ENCODE measurements at places on chromosomes 7 and 10.

DNA sequence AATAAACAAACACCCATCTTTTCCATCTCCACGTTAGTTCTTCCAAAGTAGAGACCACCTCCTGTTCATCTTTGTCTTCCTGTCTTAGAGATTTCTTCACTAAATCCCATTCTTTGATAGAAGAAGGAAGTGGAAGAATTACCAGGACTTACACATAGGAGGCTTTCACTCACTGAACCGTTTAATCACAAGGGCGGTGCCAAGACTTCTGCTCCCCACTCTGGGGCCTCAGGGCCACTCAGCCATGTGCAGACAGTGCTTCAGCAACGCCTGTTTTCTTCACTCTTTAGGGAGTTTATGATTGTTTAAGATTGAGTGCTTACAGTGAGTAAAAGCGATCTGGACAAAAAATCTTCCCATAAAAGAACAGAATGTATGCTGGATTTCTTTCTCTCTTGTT, 63.9 kb upstream of the SORCS3 start:
- no peak for DNase-seq

GRCh38 chr10:122445904-122446303, 8.5 kb upstream of the ARMS2 start:
- no peak for DNase-seq

DNA sequence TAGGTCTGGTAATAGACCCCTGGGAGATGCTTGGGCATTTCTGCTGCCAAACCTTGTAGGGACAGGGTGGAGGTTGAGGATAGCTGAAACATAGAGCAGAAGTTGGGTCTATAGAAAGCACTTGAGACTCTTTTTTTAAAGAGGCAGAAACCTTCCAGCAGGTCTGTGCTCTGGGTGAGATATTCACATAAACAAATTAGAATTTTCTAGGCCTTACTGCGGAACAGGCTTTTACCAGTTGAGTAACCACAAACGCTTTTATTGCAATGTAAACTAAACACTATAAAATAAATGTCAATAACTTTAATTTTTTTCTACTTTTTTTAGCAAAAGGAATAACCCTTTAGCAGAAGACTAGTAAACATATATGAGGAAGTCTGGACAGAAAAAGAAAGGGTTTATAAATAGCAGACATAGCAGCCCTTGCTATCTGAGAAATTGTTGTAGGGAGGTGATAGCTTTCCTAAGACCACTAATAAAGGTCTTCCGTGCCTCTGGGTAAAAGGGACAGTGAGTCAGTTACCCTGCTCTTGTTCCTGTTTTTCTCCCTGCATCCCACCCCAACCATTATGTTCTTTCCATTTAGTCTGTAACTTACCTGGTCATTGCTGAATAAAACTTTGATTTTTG, 38.7 kb downstream of the CACNB2 start:
- no peak for DNase-seq

DNA sequence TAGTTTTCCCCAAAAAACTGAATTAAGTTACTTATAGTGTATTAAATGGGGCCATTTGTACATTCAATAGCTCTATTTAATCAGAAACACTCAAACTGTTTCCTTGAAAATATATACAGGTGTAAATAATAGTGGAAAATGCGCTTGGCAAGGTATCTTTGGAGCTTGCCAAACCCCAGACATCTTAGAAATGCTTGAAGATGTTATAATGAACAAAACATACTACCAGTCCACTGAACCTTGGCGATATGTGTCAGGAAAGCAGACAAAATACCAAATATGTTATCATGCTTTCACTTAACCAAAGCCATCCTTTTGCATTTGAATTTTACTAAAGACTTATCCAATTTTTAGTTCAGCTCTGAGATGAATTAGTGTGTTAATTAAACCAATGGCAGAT, 352.7 kb upstream of the SEMA3A start:
- DNase-seq = no peak

- no peak for DNase-seq
Measured at GRCh38 chr10:127150136-127150535, 46.3 kb downstream of the INSYN2A start.

- no peak for DNase-seq
Measured at GRCh38 chr7:156896388-156897022, 3.5 kb upstream of the LMBR1 start.

GRCh38 chr7:82373926-82374635, 69.5 kb downstream of the CACNA2D1 start:
- DNase-seq = no peak

DNA sequence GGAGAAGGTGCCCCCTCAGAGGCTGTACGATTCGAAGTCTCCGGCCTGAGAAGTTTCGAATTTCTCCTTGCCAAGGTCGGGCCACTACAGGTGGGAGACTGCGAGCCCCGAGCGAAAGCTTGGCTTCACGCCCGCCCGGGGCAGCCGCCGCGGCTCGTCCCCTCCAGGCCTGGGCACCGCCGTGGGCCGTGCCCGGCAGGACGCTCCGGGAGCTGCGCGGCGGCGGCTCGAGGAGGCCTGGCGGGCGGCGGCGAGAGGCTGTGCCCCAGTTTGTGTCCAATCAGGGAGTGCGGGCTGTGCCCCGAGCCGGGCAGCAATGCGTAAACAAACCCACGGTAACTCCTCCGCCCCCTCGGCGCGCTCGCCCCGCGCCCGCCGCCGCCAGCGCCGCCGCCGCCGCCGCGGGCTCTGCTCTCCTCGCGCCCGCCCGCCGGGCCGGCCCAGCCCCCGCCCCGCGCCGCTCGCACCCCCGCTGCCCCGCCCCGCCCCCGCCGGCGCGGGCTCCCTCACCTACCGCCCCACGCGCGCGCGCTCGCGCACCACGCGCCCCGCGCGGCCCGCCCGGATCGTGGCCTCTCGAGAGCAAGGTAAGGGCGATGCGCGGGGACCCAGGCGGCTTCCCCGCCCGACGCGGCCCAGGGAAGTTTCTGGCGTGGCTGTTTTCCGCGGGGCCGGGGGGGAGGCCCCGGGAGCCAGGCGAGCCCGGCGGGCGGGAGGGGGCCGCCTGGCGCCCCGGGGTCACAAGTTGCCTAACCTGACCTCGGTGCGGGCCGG, 57.8 kb upstream of the PCGF5 start:
- DNase-seq = peak; percentile 70

GRCh38 chr7:131636092-131636491, 79.7 kb upstream of the PODXL start:
- DNase-seq = no peak

GRCh38 chr7:725223-726005, 1.1 kb upstream of the DNAAF5 start:
- no peak for DNase-seq

DNA sequence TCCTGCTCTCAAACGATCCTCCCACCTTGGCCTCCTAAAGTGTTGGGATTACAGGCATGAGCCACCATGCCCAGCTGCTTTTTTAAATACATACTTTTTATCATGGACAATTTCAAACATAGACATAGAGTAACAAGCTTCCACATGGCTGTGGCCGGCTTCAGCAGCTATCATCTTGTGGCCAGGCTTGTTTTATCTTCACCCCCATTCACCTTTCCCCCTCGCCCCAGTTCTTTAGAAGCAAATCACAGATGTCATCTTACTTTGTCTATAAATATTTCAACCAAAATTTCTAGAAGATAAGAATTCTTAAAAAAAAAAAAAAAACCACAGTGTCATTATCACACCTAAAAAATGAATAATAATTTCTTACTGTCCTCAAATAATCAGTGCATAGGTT, 5.9 kb downstream of the FOXK1 start:
- DNase-seq = no peak

DNA sequence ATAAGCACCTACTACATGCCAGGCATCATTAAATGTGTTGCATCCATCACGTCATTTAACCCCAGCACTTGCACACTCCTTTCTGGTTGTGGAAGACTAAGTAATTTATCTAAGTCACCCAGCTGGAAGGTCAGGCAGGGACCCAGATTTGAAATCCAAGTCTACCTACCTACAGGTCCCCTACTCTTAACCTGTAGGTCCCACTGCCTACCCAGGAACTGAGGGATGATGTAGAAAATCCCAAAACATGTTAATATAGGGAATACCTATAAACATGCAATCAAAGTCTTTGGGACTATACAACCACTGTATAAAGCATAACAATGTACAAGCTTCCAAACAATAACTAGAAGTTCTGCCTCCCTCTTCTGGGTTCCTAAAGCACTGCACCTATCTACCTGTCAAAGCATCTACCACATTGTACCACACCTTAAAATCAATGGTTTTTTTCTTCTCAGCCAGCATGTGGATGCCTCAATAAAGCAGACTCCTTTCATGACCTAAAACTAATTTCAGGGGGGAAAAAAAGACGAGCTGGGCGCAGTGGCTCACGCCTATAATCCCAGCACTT, 5.6 kb downstream of the IL6 start:
- no peak for DNase-seq

DNA sequence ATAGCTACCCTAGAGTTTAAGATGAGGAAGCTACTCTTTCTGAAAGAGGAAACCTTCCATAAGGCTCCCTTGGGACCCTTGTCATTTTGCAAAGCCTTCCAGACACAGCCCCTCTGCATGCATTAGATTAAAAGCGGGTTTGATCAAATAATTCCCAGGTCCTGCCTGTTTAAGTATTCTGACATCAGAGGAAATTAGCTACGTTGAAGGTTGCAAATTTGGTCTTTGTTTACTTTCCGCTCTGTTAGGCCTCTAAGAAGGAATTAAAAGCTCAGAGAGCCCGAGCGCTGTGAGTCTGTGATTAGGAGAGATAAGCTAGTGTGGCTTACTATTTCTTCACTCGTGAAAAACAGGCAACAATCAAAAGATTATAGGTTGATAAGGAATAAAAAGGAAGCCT, 1.4 kb upstream of the THSD7A start:
- no peak for DNase-seq

GRCh38 chr7:131061818-131062217, 265.9 kb upstream of the MKLN1 start:
- no peak for DNase-seq

DNA sequence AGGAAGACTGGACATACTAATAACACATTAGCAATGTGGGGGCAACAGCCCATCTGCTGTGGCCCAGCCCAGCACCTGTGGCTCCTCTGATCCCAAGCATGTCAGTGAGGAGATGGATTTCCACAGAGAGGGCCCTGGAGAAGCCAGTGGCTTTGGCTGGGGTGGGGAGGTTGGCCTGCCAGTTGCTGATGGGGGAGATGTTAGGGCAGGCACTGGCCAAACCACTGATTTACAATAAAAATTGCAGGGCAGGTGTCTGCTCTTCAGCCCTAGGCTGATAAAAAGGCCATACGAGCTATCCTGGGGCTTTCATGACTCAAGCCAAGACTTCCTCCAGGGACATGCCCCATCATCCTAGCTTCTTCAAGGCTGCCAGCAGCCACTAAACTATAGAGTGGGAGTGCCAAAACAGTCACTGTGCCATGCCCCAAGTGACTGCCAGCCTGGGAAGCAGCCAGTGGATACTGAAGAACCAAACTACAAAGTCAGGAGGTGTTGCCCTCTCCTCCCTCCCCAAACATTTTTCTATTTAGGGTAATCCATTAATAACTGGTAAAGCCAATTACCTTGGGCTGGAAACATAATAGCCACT, 37.8 kb downstream of the DPCD start:
- no peak for DNase-seq

GRCh38 chr7:129610709-129611245, 743 bp upstream of the NRF1 start:
- peak; percentile 7 for DNase-seq

DNA sequence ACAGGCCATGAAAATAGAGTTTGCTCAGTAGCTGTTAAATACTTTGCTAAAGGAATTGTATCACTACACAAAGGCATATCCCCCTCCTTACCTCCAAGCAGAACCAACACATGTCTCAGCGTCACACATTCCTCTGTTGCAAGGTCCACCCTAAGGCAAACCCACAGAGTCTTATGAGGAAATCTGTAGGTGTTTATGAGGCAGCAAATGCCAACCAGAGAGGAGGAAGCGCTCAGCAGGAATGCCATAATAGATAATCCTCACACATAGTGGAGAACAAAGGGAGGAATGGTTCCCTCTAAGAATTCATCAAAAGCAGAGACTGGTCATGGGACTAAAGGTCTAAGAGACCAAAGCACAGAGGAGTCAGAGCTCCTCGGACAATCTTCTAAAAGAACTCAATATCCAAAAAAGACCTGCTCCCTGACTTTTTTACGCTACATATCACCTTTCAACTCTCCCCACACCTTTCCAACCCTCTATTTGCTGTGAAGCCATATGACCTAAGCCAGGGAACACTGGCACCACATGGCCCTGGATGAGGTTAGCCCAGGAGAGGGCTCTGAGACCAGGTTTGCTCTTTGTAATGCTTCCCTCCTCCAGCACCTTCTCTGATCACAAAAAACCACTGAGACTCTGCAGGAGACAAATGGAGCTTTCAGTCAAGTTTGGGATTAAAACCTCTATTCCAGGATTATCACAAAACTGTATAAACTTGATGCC, 7.3 kb downstream of the SLC25A13 start:
- no peak for DNase-seq

- DNase-seq = no peak
Measured at GRCh38 chr7:43639858-43640491, 57.1 kb downstream of the STK17A start.

DNA sequence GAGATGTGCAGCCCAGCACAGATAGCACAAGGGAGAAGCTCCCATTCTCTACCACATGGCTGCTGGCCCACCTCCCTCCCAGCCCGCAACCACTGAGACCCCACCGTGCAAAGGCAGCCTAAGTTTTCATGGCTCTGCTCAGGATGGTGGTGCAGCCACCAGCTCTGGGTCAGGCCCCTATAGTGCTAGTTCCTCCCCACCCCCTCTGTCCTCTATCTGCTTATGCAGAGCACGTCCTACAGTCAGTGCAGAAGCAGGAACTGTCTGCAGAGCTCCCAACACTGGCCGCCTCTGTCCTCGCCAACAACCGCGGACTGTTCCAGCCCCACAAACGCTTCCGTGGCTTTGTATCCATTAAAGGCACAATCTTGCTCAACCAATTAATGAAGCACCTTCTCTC, 278.9 kb downstream of the GRID1 start:
- no peak for DNase-seq

DNA sequence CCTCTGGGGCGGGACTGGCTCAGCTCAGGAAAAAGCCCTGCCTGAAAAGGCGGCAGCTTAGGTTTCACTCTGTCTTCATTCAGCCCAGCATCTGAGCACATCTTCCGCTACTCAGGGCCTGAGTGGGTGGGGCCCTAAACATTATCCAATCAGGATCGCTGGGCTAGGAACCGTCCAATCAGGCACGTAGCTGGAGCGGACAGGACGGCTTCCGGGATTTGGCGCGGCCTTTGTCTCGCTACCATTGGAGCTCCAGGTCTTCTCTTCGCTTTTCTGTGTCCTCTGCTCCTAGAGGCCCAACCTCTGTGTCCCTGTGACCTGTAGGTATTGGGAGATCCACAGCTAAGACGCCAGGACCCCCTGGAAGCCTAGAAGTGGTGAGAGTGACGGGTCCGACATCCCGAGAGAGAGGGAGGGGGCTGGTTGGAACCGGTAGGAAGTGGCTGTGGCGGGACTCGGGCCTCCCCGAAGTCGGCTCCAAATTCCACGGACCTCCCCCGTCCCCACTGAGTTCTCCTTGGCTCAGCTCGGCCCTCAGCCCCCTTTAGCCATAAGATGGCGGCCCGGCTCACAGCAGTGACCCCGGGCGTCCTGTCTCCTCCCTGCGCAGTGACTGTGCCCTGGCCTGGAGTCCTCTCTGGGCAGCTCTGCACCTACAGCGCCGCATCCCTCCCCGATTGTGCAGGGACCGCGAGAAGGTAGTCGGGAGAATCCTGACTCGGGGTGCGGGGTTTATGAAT, 99.1 kb downstream of the ZNF680 start:
- DNase-seq = peak; percentile 52

GRCh38 chr7:51187941-51188340, 128.7 kb downstream of the COBL start:
- DNase-seq = no peak

GRCh38 chr7:104967088-104967487, 46.9 kb upstream of the KMT2E start:
- DNase-seq = no peak

- DNase-seq = no peak
Measured at GRCh38 chr7:115010441-115010820, 88.5 kb downstream of the MDFIC start.

Data from stimulated activated naive CD8-positive, alpha-beta T cell treated with anti-CD3 and anti-CD28 coated beads, Interleukin-15, amount 100 ng/mL, for 72 hours (primary cell).